NCI-H2029 treated with DMSO at 0.1 percent for 48 hours (cell line): ENCODE measurements at places on chromosomes 16 and 17.

DNA sequence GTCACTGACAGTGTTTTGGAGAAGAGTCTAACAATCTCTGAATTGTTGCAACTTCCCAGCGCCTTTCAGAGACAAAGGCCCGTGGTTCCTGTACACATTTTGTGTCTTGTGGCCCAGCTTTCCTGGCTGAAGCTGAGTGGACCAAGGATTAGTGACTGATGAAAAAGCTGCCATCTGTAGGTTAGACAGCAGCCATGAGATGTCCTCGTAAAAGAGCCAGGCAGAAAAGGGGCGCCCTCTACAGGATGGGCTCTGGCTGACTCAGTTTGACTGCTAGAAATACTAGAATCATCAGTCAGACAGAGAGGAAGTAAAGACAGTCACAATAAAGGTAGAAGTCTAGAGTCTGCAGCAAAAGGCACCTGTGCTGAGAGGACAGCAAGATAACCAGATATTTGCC lies 26.5 kb upstream of the NF1 start:
- DNase-seq, result peak; percentile 1

DNA sequence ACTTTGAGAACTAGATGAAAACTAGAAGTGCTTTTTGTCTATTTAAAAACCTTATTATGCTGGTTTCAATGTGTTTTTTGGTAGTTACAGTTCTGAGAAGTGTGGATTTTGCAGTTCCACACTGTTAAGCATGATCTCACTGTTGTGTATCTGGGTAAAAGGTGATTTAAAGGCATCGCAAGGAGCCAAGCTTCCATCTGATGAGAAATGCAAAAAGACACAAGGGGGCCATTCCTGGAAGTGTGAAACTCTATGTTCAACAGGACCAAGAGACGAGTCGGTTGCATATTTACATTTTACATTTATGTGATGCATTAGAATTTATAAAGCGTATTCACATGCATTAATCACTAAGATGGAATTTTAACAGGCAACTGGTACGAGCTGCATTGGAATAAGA lies 490.8 kb downstream of the NPIPA7 start:
- no peak for DNase-seq

DNA sequence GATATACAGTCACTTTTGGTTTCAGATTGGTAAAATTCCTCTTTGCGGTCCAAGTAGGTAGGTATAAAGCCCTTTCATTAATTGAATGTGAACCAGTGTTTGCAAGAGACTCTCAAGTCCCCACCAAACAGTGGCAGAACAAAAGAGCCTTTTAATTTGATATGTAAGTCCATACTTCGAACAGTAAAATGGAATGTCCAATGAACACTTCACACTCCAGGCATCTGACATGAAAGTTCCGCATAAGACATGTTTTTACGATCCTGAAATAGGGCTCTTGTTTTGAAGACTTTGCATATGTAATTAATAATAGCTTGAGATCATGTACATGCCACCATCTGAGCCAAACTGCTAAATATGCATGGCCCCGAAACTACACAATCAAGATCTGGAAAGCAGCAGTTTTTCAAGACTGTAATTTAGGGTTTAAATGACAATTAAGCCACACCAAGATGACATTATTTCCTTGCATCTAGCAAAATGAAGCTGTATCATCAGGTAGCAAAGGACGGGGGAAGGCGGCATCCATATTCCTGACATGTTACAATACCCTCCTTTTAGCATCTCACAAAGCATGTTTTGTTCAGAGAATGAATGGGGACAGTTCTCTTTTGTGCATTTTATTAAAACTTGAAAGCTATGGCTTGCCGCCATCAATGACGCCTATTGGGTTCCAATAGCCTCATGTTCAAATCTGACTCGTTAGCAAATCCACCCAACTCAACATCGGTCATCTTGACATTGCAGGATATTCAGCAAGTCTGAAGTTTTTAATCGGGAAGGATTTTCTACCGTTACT lies 39.4 kb downstream of the LITAF start:
- DNase-seq, result no peak

DNA sequence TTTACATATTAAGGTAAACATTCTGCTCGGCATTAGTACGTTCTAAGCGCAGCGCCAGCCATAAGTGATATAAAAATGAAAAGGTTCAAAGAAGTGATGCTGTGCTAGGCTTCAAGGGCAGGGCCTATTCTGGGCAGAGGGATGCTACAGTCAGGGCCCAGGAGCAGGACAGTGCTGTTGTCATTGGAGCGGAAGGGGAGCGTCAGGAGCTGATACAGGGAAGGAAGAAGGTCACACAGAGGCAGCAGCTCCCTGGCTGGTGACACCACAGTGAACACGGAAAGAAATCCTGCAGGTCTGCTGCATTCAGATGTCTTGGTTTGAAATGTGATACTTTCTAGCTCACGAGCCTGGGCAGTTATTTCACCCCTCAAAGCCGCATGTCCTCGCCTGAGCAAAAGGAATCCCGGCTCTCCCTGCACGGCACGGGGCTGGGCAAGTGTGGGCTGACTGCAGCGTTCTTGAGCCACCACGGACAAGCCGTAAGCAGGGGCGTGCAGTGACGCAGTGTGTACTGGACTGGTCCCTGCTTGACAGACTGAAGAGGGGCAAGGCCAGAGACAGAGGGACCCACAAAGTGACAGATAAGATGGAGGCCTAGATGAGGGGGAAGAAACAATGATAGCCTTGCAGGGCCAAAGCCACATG lies 41.1 kb downstream of the ZCCHC14 start:
- DNase-seq, result no peak

- no peak for DNase-seq
Observed at GRCh38 chr16:89556750-89557689, 3.5 kb upstream of the RPL13 start.

GRCh38 chr17:78924481-78925151 lies 571 bp downstream of the TIMP2 start:
- no peak for DNase-seq

GRCh38 chr16:58222532-58223316 lies 24.8 kb upstream of the CSNK2A2 start:
- no peak for DNase-seq

GRCh38 chr16:12896562-12896961 lies 4.8 kb upstream of the SHISA9 start:
- peak; percentile 20 for DNase-seq

DNA sequence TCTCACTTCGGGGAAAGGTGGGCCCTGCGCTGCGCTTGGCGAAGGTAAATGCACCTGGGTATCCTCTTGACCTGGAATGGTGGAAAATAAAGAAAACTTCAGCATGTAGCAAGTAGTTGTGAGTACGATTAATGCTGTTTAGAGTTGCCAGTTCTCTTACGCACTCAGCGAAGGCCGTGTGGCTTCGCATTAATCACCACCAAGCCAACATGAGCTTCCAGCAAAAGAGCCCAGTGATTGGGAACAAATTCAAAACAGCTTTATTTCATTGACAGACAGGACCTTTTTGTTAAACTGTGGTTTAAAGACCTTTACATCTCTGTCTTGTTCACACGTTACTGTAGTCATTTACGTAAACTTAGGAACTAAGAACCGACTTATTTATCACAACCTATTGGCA lies 531.4 kb downstream of the MAF start:
- DNase-seq, result no peak

- no peak for DNase-seq
Observed at GRCh38 chr16:67302970-67303369, 23.6 kb downstream of the KCTD19 start.

DNA sequence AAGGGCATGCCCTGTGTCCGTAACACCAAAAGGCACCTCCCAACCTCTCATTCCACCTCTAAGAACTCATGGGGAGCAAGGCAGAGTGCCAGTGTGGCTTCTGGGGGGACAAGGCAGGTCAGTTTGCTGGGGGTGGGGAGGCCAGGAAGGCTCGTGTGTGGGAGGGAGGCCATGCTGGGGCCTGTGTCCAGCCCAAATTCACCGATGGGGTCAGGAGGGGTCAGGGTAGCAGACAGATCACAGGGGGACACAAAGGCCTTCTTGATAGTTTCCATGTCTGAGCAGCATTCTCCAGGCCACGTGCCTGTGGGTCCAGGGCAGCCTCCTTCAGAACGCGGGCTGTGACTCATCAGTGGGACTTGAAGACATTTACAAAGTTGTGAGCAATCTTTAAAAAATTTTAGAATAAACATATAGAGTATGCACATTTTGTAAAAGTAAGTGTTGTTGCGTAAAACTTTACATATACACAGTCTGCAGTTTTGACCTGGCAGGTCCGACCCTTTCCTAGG lies 20.9 kb downstream of the SPACA3 start:
- no peak for DNase-seq

DNA sequence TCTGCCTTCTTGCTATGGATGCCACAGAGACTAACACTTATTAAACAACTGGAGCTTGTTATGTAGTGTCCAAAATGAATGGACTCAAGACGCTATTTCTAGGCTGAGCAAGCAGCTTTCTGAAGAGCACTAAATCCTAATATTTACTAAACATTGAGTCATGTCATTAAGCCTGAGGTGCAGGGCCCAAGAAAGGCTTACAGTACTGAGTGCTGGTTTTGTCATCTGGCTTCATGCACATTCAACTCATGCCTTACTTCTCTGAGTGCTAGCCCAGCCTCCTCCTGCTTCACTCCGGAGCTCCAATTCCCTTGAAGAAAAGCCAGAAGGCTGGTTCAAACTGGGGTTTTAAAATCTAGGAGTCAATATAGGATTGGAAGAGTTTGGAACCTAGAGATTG lies 363.3 kb upstream of the CDH5 start:
- DNase-seq, result no peak
